ENCODE measurements at places on chromosomes 1 and 21.
A peak's percentile ranks its signal among the peaks of the same experiment; 100 is the strongest.

DNA sequence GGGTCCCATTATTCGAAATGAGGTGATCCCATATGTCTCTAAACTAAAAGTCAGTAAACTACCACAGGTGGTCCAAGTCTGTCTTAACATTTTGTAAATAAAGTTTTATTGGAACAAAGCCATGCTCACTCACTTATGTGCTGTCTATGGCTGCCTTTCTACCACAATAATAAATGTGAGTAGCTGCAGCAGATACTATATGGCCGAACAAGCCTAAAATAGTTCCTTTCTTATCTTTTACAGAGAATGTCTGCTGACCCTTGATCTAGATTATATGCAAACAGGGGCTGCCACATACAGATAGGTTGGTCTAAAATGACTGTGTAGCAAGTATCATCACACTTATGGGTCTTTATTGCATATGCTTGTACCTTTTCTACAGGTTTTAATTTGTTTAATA lies 140.0 kb downstream of the VAV3 start:
- no peak for DNase-seq

- no peak for DNase-seq
These were observed 373.2 kb upstream of the DAB1 start for GRCh38 chr1:57797084-57797483.

GRCh38 chr1:117565745-117566455 lies 39.9 kb upstream of the TENT5C start:
- DNase-seq = no peak

GRCh38 chr1:1067284-1067859 lies 6.7 kb downstream of the RNF223 start:
- DNase-seq = peak; percentile 31
